ENCODE measurements at places on chromosomes 7 and 10. TPM values are rescaled to one million over a fixed set of nuclear protein-coding genes. Genes with fewer than 3 reads are reported as not detected.

DNA sequence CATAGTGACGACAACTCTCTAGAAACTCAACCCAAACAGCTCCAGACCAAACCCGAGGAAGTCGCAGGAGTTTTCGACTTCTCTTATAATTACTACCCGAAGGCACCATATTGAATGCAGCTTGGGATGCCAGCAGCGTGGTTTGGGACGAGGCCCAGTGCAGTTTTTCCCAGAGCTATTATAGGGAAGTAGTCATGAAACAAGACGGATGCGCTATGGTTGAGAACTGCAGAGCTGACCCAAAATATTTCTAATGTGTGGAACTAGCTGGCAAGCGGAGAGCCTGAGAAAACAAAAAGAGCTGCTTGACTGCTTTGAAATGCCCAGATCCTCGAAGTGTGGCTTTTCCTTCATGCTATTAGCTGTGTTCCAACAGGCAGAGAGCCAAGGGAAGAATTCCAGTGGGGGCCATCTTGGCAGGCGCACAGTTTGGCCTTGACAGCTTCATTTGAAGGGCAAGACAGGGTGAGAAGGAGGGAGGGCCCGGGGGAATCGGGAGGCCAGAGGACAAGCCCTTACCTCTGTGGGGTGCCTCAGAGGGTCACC, 122.7 kb downstream of the CUL2 start:
- no peak overlapping the region for H3K4me3 ChIP-seq
- peaks cover 5% of the 10 kb centered on the region for H3K4me1 ChIP-seq
- H3K36me3 ChIP-seq: no peaks in the 10 kb centered on the region

- H3K36me3 ChIP-seq: no peaks in the 10 kb centered on the region
- no peak overlapping the region for H3K4me3 ChIP-seq
- DNase-seq: no peak
- no peaks in the 10 kb centered on the region for H3K27me3 ChIP-seq
Measured at GRCh38 chr7:24501009-24501408, 72.2 kb upstream of the PALS2 start.

SERPINE1 gene
- 3.0 TPM for total RNA-seq

SLC16A9 gene
- total RNA-seq: 0.32 TPM

ZNF488 gene
- total RNA-seq: not detected

GPNMB gene
- 3.6 TPM for total RNA-seq

MBL2 gene
- not detected for total RNA-seq

DNA sequence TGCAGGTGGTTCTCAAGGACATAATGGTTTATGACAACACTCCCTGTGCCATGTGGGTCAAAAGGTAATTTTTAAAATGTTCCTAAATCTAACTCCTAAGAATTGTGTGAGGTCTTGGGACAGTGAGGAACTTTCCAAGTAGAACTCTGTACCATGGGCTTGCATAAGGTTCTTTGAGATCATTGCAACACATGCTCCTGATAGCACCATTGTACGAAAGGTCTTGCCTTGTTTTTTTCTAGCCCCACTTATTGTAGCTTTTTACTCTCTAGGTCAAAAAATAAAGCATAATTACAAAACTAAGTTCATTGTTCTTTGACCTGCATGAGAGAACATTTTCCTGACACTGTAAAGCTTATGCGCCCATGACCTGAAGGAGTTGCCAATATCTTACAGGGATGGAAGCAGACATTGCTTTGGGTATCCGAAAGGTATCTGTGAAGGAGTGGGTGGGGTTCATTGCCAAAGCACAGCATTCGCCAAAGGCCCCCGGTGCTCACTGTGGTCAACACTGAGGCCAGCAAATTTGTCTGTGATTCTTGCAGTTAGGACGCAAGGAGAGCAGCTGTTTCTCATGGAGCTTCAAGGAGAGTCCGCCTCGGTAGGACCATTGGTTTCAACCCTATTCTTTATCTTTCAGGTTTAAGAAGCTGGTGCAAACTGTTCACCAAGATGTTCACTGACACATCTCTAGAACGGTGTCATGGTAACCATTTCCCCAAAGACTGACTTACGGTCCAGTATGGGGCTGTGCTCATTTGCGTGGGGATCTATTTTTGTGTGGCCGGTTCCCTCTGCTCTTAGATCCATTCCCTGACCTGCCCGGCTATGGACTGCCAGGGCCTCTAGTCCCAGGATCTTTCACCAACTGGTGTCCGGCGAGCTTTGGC, 7.6 kb upstream of the PRKAG2 start:
- DNase-seq: no peak
- H3K4me3 ChIP-seq: no peak overlapping the region
- no peak overlapping the region for H3K27ac ChIP-seq
- H3K27me3 ChIP-seq: no peaks in the 10 kb centered on the region

CAMK2G gene
- 9.9 TPM for total RNA-seq

GRCh38 chr7:40447345-40447744, 312.5 kb downstream of the SUGCT start:
- no peaks in the 10 kb centered on the region for H3K36me3 ChIP-seq
- no peak for DNase-seq
- H3K4me1 ChIP-seq: no peaks in the 10 kb centered on the region
- no peak overlapping the region for H3K4me3 ChIP-seq

SFTPA1 gene
- total RNA-seq: 1.4 TPM

MALSU1 gene
- total RNA-seq: 22.1 TPM

GRCh38 chr10:124496150-124496549, 34.5 kb downstream of the LHPP start:
- no peak overlapping the region for H3K27ac ChIP-seq
- no peaks in the 10 kb centered on the region for H3K36me3 ChIP-seq
- H3K4me1 ChIP-seq: no peaks in the 10 kb centered on the region

DNA sequence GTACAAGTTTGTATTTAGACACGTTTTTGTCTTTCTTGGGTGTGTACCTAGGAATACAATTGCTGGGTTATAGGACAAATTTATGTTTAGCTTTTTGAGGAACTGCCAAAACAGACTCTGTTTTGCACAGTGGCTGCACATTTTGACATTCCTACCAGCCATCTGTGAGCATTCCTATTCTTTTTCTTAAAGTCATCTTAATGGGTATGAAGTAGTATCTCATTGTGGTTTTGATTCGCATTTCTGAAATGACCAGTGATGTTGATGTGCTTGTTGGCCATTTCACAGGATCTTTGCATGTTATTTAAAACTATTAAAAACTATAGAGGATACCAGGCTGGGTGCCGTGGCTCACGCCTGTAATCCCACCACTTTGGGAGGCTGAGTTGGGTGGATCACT, 32.6 kb upstream of the IL15RA start:
- H3K4me1 ChIP-seq: no peaks in the 10 kb centered on the region
- H3K36me3 ChIP-seq: no peaks in the 10 kb centered on the region
- H3K4me3 ChIP-seq: no peak overlapping the region
- no peak overlapping the region for H3K27ac ChIP-seq

CH25H gene
- not detected for total RNA-seq

DNA sequence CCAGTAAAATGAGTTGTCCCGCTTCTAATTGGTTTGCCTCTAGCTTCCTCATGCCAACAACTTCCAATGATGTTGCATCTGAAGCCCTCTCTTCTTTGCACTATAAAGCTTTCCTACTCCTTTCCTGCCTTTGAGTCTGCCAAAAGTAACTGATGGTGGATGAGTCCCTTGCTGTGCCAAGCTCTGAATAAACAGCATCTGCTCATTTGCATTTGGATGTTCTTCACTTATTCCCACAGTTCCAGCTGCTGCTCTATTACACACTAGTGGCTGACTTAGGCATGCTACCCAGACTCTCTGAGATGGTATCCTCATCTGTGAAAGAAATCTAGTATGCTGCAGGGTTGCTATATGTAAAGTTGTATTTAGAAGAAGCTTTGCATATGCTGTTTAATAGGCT, 24.9 kb downstream of the SFR1 start:
- no peaks in the 10 kb centered on the region for H3K4me1 ChIP-seq
- H3K27ac ChIP-seq: no peak overlapping the region
- H3K4me3 ChIP-seq: no peak overlapping the region

GRCh38 chr10:13470270-13470669, 58.5 kb downstream of the BEND7 start:
- no peak overlapping the region for H3K4me3 ChIP-seq
- no peak for DNase-seq
- no peaks in the 10 kb centered on the region for H3K36me3 ChIP-seq
- no peaks in the 10 kb centered on the region for H3K4me1 ChIP-seq
- H3K27ac ChIP-seq: no peak overlapping the region
- no peaks in the 10 kb centered on the region for H3K27me3 ChIP-seq

AKR1C8 gene
- total RNA-seq: not detected

DNA sequence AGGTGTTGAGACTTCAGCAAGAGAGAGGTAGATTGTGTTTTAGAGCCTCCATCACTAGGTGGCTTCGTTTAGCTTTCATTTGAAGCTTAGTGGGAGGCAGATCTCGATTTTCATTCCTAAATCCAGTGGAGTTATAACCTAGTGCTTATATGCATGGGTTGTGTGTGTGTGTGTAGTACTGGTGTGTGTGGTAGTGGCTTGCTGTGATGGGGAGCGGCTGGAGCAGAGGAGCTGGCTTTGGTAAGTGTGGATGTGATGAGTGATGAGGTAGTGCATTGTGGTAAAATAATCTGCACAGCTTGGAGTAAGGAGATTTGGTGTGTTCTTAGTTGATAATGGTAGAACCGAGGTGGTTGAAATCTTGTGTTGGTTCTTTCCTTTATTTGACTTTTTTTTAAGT, 43.2 kb downstream of the AP3M1 start:
- DNase-seq: no peak
- no peaks in the 10 kb centered on the region for H3K4me1 ChIP-seq
- H3K27me3 ChIP-seq: no peaks in the 10 kb centered on the region
- H3K27ac ChIP-seq: no peak overlapping the region
- no peak overlapping the region for H3K4me3 ChIP-seq
- H3K36me3 ChIP-seq: peaks cover 19% of the 10 kb centered on the region

DNA sequence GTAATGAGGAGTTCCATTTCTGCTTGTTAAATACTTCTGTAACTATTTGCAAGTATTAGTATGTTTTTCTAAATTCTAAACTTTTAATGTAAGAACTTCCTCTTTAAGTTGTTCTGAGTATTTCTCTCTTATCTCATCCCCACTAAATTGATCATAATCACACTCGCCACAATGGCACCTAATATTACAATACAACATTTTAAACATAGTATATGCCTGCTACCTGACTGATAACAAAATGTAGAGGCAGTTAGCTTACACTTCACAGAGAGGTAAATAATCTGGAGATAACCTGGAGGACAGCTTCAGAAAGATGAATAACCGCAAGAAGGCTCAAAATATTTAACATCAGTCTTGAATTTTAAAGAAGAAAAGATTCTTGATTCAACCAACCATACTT, 48.6 kb downstream of the HIBADH start:
- DNase-seq: no peak
- H3K4me3 ChIP-seq: no peak overlapping the region
- H3K27ac ChIP-seq: no peak overlapping the region
- H3K4me1 ChIP-seq: no peaks in the 10 kb centered on the region

GRCh38 chr7:138170959-138171703, 94.9 kb downstream of the AKR1D1 start:
- DNase-seq: no peak
- H3K4me3 ChIP-seq: no peak overlapping the region
- no peaks in the 10 kb centered on the region for H3K27me3 ChIP-seq
- H3K36me3 ChIP-seq: no peaks in the 10 kb centered on the region
- H3K4me1 ChIP-seq: no peaks in the 10 kb centered on the region
- H3K27ac ChIP-seq: no peak overlapping the region

DNA sequence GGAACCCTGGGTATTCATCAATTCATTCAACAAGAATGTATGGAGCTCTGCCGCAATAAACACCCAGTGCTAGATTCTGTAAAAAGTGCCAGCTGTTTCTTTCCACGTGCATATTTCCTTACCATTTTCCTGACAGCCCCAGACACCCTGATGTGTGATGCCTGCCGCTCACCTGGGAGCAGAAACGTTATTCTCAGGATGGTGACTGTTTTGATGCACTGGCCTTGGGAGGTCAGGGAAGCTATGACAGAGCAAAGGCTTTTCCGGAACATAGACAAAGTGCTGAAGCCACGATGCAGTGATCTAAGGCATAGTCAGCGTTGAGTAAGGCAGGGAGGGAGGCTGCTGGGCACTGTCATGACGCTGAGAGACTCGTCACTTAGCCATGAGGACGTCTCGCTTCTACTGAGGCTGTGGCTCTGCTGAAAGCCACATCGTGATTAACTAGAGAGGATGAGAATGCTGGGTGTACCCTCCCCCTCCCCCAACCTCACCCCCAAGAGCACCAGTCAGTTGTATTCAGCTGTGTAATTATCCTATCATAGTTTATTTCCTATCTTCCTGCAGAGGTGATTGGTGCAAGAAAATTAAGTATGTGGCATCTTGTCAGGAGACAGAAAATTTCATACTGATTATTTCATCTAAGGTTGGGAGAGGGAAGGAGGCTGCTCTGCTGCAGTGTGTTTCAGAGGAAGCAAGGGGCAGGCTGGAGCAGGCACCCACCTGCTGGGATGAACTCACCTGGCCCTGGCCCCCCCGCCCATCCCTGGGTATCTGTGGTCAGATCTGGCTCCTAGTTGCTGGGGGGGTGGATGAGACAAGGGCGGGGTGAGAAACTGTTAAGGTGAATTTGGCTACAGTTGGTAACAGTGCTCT, 48.8 kb upstream of the SMNDC1 start:
- no peaks in the 10 kb centered on the region for H3K27me3 ChIP-seq
- H3K4me3 ChIP-seq: no peak overlapping the region
- H3K27ac ChIP-seq: no peak overlapping the region
- H3K36me3 ChIP-seq: no peaks in the 10 kb centered on the region
- DNase-seq: no peak
- H3K4me1 ChIP-seq: no peaks in the 10 kb centered on the region

- no peak overlapping the region for H3K27ac ChIP-seq
- no peak overlapping the region for H3K4me3 ChIP-seq
- H3K36me3 ChIP-seq: no peaks in the 10 kb centered on the region
- DNase-seq: no peak
- no peaks in the 10 kb centered on the region for H3K4me1 ChIP-seq
Measured at GRCh38 chr10:114933588-114933987, 4.4 kb upstream of the TRUB1 start.

DNA sequence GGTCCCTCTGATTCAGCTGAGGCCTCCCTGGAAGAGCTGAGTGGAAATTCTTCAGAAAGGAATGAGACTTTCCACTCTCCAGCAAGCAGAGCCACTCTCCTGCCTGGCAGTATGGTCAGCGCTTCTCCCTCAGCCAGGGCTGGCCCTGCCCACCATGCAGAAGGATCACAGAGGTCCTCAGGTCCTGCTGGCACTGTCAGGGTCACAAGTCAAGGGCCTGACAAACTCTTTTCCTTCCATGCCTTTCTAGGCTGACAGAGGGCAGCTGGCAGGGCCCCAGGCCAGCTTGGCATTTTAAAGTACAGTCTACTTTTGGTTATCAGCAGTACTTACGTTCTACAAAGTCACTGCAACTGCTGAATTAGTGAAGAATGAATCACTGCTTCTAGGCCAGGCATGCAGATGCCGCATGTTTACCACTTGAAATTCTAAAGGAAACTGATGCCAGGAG, 119.3 kb upstream of the FRMD4A start:
- H3K27ac ChIP-seq: peak overlapping the region; percentile 20
- no peak overlapping the region for H3K4me3 ChIP-seq
- no peaks in the 10 kb centered on the region for H3K36me3 ChIP-seq
- DNase-seq: no peak

GLCCI1 gene
- total RNA-seq: 2.0 TPM

TEX47 gene
- not detected for total RNA-seq

GRCh38 chr7:134845461-134845860, 66.0 kb downstream of the CALD1 start:
- DNase-seq: no peak
- no peak overlapping the region for H3K4me3 ChIP-seq
- H3K36me3 ChIP-seq: no peaks in the 10 kb centered on the region
- no peak overlapping the region for H3K27ac ChIP-seq

GLI3 gene
- 1.0 TPM for total RNA-seq

SLC35G1 gene
- total RNA-seq: 2.9 TPM
